Pons (tissue), 1 donor: ENCODE measurements at places on chromosomes 11 and 22.

DNA sequence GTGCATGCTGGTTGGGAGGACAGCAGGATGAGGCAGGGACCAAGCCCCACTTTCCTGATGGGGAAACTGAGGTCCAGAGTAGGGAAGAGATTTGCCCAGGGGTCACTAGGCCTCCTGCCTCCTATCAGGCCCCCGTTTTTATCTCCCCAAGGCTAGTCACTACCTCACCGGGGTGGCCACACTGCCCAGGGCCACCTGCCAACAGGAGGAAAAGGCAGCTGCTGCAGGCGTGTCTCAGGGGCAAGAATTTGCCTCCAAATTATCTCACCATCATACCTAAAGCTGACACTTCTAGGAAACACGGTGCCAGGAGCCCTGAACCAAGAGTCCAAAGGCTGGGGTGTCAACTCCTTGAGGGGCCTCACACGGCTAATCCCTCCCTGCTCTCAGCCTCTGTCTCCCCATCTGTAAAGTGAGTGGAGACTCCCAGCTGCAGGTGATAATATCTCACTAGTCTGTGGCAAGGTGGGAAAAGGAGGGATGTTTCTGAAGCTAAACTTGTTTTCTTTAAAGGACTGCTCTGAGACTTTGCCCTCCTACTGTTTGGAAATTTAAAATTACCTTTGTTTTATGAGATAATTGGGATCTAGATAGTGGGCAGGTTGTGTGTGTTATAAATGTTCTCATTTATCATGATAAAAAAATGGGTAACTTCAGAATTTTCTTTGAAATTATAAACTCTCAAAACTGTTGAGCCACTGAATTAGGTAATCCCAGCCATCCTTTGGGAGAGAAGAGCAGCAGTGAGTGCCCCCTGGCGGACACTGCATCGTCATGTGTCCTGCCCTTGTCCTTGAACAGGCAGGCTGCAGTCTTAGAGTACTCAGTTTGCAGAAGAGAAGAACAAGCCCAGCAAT lies 60.0 kb downstream of the MYO7A start:
- peak; percentile 86 for DNase-seq

DNA sequence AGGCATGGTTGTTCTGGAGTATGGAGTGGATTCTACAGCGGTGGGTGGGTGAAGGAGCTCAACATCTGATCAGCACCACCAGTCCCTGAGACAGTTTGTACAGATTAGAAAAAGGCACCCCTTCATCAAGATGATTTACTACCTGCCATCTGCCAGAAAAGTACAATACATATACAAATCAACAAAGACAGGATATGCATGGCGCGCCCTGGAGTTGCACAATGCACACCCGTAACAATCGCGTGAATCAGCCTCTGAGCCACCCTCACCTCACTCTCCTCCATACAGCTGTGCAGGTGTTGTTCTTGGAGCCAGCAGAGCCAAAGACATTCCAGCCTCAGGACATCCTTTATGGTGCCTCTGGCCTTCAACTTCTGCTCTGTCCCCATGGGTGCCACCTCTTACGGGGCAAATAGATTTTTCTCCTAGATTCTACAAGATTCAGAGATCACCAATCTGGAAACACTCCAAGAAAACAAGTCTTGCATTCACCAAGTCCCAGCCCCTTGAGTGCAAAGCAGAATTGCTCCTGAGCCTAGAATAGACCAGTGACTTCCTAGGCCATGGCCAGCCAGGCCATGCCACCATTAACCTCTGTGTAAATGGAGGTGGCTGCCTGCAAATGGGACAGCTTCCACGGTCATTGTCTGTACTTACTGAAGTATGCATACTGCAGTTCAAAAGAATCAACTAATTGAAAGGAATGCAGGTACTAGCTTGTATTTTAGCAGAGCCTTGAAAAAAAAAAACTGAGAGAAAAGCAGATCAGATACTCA lies 490.9 kb downstream of the SOX6 start:
- no peak for DNase-seq

GRCh38 chr22:39229075-39229474 lies 15.7 kb downstream of the PDGFB start:
- DNase-seq = no peak

DNA sequence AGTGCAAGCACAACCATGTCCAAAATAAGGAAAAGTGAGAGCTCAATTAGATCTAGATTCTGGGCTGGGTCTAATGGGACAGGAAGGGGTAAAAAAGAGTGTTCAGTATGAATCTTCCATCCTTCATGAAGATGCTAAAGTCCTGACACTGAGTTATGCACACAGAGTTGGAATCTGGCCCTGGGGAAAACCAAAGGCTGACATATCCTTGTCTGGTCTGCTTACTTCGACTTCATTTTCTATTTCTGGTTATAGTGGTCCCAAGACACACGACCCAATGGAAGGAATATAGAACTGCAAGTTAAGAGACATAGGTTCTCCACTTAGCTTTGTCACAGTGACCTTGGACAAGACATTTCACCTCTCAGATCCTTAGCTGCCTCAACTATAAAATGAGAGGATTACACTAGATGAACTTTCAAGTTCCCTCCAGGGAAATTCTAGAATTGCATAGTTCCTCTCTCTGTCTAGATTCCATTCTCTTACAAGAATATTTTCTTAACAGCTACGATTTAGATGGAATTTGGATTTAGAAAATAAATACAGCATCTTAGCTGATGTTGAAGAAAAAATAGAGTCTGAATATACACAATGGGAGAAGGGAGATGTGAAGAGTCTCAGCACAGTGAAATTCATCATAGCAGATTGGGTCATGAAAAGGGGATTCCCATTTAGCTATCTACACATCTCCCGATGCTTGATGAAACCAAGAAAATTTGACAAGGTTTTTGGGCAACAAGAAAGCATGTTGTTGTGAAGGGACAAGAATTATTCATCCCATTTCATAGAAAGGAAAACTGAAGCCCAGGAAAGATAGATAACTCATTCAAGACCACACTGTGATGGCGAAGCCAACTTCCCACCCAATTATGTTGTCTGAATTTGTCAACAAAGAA lies 3.3 kb downstream of the BLID start:
- DNase-seq = no peak

DNA sequence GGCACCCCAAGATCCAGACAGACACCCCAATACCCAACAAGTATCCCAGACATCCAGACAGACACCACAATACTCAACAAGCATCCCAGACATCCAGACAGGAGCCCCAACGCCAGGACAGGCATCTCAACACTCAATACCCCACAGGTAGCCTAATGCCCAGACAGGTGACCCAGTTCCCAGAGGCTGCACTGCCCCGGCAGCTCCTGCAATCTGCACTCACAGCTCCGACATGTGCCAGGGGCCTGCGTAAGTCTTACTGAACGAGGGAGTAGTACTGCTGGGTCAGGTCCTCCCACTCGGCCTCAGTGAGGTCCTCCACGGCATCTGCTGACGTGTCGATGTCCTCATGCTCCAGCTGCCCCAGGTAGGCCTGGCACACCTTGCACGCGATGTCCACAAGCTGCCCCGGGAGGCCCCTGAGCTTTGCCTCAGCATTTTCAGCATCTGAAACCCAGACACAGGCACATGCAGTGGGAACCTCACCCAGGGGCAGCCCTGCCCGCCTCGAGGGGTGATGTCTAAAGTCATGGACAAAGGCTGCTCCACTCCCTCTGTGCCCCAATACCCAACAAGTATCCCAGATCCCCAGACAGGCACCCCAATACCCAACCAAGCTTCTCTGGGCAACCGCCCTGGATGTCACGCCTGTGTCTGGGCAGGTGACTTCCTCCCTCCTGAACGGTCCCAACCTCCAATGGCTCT lies 16.6 kb downstream of the TTLL8 start:
- DNase-seq = no peak
